Esophagus squamous epithelium (tissue), 5 donors: ENCODE measurements at places on chromosomes 12 and 14.

- no peak for DNase-seq
Measured at GRCh38 chr12:63752283-63752682, 27.4 kb upstream of the RXYLT1 start.

DNA sequence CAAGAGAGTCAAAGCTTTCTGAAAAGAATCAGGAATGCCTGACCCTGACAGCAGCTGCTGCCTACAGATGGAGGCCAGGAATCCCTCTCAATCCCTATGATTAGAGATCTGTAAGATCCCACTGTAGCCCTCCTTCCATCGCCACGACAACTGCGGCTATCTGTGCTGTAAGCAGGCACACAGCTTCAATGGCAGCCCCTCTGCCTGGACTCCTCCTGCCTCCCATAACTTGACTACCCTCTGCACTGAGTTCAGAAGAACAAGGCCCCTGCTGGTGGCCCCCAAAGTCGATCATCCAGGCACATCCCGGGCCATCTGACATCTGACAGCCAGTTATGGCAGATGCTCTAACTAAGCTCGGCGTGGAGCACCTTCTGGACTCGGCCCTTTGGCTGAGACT, 2.9 kb downstream of the CLMN start:
- DNase-seq, result no peak

DNA sequence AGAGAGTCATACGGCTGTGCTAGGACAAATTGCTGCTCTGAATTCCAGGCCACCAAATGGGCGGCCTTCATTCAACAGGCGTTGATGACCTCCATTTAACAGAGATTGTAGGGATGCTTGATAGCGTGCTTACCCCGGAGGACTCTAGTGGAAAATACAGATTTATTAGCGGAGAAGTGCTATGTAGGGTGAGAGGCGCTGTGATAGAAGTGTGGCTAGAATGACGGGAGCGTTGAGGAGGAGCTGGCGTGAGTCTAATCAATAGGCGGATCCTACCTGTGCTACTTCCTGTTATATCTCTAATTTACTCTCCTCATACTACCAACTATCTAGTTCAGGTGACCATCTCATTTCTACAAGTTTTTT, 668 bp downstream of the MRPS35 start:
- no peak for DNase-seq

DNA sequence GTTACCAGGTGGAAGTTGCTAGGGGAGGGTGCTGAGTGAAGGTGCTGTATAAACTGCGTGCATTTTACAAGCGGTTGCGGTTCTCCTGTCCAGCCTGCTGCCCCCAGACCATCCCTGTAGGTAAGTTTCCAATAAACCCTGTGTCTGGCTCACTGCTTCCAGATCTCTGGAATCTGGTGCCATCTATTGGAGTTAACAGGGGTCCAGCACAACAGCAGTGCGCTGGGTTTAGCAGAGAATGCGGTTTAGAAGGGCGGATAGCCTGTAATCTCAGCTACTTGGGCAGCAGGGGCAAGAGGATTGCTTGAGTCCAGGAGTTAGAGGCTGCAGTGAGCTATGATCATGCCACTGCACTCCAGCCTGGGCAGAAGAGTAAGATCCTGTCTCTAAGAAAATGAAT, 4.9 kb downstream of the AACS start:
- no peak for DNase-seq

GRCh38 chr12:42857106-42857505, 267.6 kb upstream of the PRICKLE1 start:
- DNase-seq, result no peak

DNA sequence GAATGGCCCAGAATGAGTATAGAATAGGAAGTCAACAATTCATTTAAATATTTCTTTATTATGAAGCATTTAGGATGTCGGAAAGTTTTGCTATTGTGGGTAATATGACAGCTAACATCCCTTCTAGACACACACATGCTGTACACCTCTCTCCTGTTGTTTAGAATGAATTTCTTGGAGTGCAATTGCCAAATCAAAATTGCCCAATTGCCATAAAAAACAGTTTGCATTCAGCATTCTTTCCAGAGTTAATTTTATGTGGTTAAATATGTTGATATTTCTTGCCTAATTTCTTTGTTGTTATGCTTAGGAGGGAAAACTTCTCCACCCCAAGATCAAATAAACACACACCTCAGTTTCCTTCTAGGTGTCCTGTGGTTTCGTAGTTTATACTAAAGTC, 16.9 kb upstream of the SMCO2 start:
- DNase-seq, result no peak

DNA sequence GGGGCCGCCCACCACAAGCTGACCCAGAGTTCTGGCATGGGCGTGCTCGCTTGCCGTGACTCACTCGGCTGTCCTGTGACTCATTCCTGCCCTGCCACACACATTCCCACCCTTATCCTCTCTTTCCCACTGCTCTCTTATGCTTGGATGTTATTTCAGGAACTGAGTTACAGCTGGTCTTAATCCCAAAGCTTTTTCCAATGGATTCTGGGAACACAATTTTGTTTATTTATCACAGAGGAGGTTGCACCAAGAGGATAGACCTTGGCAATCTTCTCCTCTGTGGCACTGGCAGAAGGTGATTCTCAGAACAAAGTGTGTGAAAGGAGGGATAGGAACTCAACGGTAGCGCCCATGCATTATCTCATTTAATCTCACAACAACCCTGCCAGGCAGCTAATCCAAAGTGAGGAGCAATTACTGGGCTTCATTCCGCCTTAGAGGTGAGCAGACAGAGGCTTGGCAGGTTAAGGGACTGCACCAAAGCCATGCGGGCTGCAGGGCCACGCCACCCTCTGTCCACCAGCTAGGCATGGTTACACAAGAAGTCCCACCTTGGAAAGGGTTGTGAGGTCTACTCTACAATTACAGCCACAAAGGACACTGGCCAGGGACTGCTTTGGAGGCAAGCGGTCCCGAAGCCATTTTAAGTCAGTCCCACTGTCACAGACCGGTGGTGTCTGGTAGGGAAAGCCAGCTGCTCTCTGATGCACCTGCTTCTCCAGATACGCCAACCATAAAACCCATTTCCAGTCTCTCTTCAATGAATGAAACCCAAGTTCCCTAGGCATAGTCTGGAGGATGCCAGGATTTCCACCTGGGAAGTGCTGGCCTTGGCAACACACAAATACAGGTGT, 32.9 kb downstream of the SYNE3 start:
- DNase-seq, result no peak

DNA sequence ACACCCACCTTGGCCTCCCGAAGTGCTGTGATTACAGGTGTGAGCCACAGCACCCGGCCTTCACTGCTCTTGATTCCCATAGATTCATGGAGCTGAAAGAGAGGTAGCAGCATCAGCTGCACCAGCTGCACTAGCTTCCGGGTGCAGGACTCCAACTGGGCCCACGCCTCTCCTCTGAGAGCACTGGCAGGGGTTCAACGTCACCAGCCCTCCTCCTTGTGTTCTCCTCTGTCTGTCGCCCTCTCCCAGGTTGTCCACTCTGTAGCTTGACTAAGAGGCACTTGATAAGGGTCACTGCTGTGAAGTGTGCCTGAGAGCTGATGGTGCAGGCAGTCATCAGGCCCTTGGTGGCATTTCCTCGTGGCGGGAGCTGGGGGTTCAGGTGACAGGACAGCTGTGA, 28.3 kb downstream of the MLXIP start:
- DNase-seq, result no peak

DNA sequence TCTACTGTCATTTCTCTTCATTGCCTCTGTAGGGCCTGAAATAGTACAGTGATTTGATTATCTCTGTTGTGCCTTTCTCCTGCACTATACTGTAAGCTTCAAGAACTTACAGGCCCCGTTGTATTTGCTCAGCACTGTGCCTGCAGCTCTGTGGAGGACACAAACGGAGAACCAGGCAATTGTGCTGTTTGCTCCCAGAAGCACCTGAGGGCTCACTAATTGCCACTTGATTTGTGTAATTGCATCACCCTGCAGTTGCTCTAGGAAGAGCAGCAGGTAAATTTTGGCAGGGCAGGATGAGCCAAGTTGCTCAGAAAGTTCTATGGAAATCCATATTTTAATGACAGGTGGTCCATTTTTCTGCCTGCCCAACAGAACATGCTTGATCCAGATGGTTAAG, 11.6 kb upstream of the KRT82 start:
- no peak for DNase-seq
